ENCODE measurements at places on chromosomes 3 and 15.

- DNase-seq = peak; percentile 55
Measured at GRCh38 chr3:50324351-50325112, 2.0 kb upstream of the HYAL2 start.

GRCh38 chr3:133206921-133207320, 168.7 kb downstream of the TMEM108 start:
- DNase-seq = no peak

GRCh38 chr3:184016811-184017671, 643 bp downstream of the ABCC5 start:
- DNase-seq = peak; percentile 44

- DNase-seq = no peak
Measured at GRCh38 chr3:161355508-161355907, 15.8 kb downstream of the SPTSSB start.

- no peak for DNase-seq
Measured at GRCh38 chr3:189121092-189121491, 50.7 kb upstream of the TPRG1 start.

DNA sequence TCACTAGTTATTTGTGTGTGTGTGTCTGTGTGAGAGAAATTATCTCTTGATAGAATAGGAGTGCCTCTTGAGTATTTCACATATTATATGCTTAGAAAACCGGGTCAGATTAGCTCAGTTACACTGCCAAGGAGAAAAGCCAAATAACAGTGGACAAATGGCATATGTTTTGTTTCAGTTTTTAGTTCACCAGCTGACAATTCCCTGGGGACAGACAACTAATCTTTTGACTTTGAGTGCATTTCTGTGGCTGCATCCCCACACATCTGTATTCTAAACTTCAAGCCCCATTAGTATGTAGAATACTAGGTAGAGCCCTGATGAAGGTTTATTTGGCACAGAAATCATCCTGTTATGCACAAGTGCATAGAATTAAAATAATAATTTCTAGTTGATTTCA, 227.7 kb upstream of the CNTN3 start:
- no peak for DNase-seq

GRCh38 chr3:69283496-69283895, 102.4 kb downstream of the FRMD4B start:
- no peak for DNase-seq

DNA sequence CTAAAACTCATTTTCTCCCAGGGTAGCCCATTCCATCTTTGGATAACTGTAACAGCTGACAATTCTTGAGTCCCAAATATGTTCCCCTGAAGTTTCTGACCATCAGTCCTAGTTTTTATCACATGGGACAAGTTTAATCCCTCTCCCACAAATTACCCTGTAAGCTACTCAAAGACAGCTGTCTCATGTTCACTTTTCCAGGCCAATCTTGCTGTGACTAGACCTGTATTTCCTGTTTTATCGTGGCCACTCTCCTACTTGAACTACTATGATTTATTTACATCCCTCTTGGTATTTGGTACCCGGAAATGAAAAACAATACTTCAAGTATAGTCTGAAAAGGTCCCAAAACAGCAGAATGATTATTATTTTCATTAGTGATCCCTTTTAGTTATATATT, 95.1 kb upstream of the MEX3B start:
- DNase-seq = no peak

DNA sequence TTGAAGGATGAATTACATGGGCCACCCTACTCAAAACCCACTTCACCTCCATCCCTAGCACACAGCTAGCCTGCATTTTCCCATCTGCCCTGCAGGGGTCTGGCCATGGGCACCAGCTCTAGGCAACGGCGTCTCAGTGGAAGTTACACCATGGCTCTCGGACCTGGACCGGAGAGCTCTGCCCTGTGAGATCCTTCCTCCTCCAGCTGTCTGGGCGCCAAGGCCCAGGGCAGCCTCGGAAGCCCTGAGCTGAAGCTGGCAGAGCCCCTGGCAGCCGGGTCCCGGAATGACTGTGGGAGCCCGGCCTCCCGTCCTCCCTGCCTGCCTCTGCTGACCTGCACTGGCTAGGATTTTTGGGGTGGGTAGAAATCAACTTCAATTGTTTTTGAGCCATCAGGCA, 98.9 kb downstream of the CHSY1 start:
- no peak for DNase-seq

DNA sequence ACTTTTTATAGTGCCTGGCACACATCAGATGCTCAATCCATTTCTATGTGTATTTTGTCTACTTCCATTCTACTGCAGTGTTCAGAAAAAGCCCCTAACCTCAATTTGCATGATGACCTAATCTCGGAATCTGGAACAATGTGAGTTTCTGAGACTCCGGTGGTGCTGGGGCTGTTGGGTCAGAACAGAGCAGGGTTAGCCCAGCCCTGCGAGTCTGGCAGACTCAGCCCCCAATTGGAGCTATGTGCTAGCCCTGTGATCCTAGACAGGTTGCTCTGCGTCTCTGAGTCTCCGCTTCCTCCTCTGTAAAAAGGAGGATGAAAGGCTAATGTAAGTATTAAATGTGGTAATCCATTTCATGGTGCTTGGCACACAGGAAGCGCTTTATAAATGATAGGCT, 95.0 kb upstream of the ICE2 start:
- peak; percentile 63 for DNase-seq

DNA sequence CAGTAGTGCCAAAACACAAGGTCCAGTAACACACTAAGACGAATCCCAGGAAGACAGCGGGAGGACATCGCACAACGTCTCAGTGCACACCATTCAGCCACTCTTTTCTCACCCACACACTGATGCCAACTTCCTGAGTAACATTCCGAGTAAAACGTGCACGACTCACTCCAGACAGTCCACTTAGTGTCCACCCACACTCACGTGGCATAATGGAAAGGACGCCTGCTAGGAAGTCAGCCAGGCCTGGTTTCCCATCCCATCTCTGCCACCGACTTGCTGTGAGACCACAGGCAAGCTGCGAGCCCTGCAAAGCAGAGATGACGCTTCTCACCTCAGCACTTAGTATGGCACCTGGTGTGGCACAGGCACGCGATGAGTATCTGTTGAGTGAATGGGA, 36.8 kb upstream of the VGLL4 start:
- DNase-seq = no peak

GRCh38 chr3:13570391-13571194, 21.7 kb downstream of the FBLN2 start:
- no peak for DNase-seq

- peak; percentile 9 for DNase-seq
Measured at GRCh38 chr3:127588806-127589577, 1.5 kb downstream of the TPRA1 start.

DNA sequence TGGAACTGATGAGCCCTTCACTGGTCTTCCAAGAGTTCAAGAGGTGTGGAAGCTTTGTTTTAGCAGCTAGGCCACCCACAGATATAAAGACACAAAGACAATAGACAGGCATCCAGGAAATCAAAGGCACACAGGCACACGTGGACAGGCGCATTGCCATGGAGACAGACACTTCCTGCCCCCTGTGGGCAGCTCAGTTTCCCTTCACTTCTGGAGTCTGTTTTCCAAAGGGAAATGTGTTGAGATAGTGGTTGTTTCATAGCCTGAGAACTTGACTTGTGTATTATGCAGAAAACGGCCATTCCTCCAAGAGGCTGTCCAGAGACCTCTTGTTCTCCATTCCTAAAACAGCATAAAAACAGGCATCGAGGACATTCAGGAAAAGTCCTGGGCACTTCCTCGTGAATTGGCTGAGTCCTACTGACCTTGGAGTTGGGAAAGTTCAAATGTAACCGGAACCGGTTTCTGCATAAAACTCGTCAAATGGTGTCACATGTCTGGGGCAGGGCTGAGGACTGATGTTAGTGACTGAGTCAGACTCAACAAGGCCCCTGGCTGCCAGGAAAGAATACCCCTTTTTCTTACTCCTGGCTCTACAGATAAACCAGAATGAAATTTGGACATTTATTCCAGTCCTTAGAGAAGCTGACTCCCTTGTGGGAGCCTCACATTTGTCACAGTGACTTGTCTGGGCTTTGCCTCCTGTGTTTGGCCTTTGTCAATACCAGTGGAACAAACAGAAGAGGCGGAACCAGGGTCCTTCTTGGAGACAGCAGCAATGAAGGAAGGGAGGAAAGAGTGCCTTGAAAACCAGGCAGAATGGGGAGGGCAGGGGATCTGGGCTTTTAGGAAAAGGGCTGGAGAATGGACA, 1.3 kb downstream of the ALPK3 start:
- no peak for DNase-seq

All from activated CD4-positive, alpha-beta T cell treated with anti-CD3 and anti-CD28 coated beads for 4 hours (primary cell).